Esophagus muscularis mucosa (tissue), 4 donors: ENCODE measurements at places on chromosomes 16 and 17. TPM values are rescaled to one million over a fixed set of nuclear protein-coding genes. Genes with fewer than 3 reads are reported as not detected.

DNA sequence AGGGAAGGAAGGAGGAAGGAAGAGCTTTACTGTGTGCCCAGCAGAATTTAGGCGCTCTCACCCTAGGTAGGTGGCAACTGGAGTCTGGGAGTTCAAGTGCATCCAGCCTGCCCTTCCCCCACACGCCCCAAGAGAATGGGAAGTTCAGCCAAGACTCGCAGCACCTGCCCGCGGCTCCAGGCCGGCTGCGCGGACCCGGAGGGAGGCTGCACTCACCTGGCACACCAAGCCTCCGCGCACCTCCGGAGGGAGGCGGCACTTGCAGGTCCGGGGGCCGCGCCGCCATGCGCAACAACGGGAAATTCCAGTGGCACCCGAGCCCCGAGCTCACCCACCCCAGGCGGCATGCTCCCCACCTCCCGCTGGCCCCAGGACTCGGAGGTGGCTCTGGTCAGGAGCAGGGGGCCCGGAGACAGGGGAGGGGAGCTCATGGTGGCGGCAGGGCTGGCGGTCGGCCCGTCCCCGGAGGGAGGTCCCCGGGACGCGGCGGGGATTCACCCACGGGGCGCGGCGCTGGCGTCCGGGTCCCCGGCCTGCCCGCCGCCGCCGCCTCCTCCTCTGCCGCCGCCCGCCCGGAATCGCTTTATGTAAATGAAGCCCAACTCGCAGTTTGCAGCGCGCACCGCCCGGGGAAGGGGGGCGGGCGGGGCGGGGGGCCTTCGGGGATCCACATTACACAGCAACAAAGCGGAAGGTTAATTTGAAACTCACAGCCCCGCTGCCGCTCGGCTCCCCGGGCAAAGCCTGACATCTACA, at the start of gene ZFHX3:
TSS of gene ZFHX3 (minus strand) at position 593 of the 756 bp plus-strand sequence. CDS start 87,983 bp downstream, outside the sequence.
- no peak for DNase-seq

Gene CTRB1
- not detected for total RNA-seq

GRCh38 chr17:50151937-50152547, 1.6 kb upstream of the PPP1R9B start:
- DNase-seq, result no peak

DNA sequence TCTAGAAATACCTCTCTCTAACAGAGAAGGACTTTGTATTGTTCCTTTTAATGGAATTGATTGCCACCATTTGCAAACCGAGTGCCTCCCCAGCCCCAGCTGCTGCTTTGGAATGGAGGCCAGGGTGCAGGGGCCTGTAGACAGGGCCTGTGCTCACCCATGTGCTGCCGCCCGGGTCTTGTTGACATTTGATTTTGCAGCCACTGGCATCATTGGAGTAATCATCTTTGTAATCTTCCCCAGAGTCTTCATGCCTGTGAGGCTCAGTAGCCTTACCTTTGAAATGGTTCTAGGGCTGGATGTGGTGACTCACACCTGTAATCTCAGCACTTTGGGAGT, 119.8 kb downstream of the CLEC16A start:
- DNase-seq, result no peak

Gene PRKCA
- total RNA-seq, result 24.5 TPM

GRCh38 chr16:81583893-81584631, 139.5 kb downstream of the CMIP start:
- DNase-seq, result no peak

DNA sequence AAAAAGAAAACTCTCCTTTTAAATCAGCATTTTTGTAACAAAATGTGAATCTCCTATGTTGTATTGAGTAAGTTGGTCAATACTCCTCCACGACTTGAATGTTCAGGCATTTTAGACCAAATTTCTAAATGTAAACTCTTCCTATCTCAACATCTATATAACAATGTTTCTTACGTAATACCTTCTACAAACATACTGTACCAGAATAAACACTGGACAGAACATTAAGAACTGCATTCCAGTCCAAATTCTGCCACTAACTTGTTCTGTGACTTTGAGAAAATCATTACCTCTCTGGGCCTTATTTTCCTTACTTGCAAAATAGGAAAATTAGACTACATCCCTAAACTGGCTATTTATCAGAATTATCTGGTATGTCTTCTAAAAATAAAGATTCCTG, 40.1 kb downstream of the AKAP10 start:
- DNase-seq, result no peak

- DNase-seq, result no peak
Observed at GRCh38 chr16:74169066-74169465, 127.5 kb upstream of the PSMD7 start.
